GM12864 (cell line): ENCODE measurements at places on chromosomes 12 and 14.

DNA sequence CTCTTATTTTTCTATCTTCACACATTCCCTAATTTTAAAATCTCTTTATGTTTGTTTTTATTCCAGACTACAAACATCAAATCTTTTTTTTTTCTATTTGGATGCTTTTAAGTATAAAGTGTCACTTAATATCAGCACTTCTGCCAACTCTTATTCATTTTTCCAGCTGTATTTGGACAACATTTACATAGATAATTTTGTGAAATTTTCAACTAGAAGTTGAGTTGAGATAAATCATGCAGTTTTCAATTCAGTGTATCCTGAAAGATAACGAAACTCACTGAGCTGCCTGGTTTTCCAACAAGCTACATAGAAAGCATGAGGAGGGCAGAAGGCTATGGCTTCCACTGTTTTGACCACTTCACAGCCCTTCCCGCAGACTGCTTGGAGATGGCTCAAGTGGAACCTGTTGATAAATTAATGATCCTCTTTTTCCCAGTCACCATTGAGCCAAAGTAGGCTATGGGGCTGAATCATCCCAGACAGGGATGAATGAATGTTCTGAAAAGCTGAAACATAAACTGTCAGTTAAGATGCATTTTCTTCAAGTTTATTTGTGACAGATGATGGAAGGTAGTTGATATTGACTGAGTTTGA, 213.9 kb downstream of the RAD51B start:
- no peak for DNase-seq

DNA sequence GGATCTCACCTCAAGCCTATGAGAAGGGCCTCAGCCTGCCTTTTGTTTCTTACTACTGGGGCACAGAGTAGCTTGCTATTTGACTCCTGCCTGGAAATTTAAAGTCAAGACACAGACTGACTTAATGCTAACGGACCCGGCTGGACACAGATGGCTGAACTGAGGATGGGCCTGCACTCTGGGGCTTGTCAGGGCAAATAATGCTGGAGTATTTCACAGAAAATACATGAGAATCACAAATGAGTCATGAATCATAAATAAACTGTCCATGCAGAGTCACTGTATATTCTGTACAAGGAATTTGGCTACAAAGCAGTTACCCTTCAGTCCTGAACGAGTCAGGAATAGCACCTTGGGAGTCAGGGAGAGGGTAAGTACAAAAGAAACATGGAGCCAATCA, 683.2 kb upstream of the FOXG1 start:
- no peak for DNase-seq

GRCh38 chr12:79300199-79300568, 390.6 kb downstream of the PAWR start:
- no peak for DNase-seq

GRCh38 chr12:62279961-62280360, 19.8 kb downstream of the USP15 start:
- no peak for DNase-seq

GRCh38 chr14:33958605-33959226, 7.8 kb upstream of the EGLN3 start:
- no peak for DNase-seq

DNA sequence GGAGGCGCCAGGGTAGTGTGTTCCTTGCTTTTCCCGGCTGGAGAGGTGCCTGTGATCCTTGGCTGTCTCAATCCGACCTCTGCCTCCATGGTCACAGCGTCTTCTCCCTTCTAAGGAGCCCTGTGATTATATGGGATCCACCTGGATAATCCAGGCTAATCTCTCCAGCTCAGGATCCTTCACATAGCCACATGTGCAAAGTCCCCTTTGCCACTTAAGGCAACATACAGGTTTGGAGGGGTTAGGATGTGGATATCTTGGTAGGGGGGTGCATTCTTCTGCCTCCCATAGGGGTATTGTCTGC, 1.2 kb upstream of the HVCN1 start:
- DNase-seq = no peak

GRCh38 chr12:106681210-106681609, 93.3 kb upstream of the RIC8B start:
- DNase-seq = no peak

DNA sequence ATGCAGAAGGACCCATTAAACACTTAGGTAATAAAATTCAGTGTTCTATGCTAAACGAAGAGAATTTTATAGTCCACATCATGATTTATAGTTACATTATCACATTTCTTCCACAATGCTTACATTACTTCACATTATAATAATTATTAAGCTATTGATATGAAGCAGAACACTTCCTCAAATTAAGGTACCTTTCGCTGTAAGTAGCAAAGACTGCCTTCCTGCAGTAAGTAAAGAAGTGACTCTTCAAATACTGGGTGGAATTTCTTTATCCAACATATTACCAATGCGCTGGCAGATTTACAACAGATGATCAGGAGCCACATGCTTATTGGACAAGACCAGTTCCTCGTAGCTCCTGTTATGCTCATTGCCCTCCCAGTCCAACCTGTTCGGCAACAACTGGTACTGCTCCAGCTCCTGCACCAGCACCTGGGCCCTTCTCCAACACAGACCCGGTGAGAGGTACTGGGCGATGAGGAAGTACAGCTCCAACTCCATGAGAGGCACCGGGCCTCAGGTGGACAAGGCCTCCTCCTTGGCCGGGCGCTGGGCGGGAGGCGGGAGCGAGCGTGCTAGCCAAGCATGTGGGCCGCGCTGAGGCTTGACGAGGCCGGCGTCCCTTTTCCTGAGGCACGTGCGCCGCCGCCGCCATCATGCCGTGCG, 210.7 kb upstream of the ATP2B1 start:
- DNase-seq = no peak

DNA sequence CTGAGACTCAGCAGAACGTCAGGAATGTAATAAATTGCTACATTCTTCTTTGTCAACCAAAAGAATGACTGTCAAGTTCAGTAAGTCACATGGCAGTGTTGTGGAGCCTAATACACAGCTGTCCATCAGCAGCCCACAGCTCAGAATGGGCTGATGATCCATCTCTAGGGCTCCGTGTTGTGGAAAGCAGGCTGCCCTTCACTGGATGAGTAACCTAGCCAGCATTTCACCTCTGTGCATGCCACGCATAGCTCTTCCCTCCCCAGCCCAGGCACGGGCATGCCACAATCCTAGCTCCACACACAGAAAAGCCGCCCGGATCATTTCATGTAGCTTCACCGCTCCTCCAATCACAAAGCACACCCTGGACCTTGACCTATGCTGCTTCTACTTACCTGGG, 878.0 kb upstream of the TMEM132C start:
- DNase-seq = no peak

DNA sequence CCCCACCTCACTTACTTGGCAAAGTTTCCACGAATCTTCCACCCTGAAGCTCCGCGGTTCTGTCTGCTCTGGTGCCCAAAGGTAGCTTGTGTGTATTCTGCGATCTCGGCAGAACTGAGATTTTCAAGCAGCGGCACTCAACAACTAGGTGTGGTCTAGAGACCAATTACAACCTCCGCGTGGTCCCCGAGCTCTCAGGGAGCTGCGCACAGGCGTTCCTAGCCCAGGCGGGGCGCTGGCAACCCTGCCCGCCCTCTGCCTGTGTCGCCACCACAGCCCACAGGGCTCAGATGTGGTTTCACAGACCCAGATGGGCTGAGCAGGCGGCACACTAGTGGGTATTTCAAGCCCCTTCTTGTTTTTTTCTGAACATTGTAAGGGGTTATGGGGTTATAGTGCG, 1.5 kb upstream of the DIABLO start:
- DNase-seq = no peak

GRCh38 chr12:120810021-120810420, 84.4 kb downstream of the ACADS start:
- no peak for DNase-seq

GRCh38 chr12:6336889-6337853, 4.7 kb downstream of the TNFRSF1A start:
- no peak for DNase-seq

DNA sequence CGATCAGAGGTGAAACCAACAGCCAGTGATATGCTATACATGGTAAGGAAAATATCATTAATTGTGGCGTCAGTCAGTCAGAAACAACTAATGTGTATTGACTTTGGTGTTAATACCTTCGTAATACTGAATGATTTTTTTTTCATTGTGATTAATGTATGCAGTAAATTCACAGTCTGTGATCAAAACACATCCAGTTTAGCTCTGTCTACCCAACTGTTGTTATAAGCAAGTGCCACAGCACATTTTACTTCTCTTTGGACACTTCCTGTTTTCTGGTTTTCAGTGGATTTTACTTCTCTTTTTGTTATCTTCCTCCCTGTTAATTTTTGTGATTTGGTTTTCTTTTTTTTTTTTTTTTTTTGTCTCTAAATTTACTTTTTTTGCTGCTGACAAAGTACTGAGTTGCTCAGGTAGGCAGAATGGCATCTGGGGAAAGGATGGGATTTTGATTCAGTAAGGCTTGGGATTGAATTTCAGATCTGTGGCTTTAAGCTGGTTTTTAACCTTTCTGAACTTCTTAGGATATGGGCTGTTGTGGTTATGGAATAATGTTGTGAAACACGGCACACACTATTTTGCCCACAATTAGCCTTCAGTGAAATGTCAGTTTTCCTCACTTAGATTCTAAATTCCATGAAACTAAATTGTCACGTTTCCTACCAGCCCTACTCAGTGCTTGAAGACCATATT, 604 bp downstream of the GLIPR1 start:
- DNase-seq = no peak
